D341Med (cell line): ENCODE measurements at places on chromosomes 3 and 15.

GRCh38 chr3:38601956-38602550, 47.4 kb downstream of the SCN5A start:
- peak; percentile 74 for DNase-seq

DNA sequence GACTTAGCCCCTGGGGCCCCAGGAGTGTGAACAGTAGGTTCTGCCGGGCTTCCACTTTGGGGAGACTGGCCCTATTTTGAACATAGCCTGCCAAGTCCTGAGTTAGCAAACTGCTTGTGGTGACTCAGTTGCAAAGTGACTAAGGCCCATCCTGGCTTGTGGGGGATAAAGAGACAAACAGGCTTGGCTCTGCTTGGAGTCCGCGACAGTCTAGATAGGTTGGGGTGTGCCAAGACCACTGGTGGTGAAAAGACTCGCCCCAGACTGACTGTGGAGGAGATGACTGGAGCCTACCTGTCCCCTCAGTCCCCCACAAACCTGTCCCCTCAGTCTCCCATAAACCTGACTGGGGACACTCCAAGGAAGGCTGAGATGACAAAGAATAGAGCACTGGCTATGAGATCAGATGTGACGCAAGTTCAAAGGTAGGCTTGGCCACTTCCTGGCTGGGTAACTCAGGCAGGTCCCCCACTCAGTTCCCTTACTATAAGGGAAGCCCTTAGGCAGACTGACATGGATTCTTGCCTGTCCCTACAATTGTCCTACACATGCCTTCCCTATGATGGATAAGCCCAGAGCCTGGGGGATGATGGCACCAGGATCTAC, 4.3 kb downstream of the DNASE1L3 start:
- DNase-seq = no peak

GRCh38 chr3:165383381-165383780, 187.2 kb upstream of the SLITRK3 start:
- DNase-seq = no peak

DNA sequence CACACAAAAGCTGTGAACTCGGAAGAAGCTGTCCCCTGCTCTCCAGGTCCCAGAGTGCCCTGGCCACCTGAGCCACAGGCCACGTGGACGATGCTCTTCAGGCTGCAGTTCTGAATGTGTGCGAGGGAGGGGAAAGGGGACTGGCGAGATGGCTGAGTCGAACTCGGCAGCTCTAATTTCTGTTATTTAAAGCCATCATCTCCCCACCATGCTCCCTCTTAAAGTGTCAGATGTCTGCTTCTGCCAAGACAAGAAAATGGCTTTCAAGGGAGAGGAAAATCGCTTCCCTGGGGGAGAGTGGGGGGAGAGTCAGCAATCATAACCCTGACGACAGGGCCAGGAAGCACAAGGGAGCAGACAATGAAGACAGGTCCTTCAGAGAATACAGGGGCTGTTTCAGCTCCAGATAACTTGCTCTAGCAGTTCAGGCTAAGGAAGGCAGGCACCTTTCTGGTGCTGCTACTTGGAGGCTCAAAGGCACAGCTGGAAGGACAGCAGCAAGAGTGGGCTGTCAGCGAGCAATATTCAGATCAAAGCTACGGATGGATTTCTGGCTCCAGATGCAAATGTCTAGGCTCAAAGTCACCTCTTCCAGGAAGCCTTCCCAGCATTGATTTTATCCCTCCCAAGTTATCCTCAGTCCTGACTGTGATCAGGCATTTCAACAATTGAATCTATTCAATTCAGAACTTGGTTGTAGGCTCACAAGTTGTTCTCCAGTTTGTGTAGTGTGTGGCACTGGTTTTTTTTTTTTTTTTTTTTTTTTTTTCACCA, 15.5 kb upstream of the CCDC33 start:
- no peak for DNase-seq

GRCh38 chr3:150761831-150762661, 923 bp downstream of the SIAH2 start:
- no peak for DNase-seq
